Inflammatory macrophage treated with lipopolysaccharide for 4 hours (primary cell): ENCODE measurements at places on chromosomes 1 and 21.

DNA sequence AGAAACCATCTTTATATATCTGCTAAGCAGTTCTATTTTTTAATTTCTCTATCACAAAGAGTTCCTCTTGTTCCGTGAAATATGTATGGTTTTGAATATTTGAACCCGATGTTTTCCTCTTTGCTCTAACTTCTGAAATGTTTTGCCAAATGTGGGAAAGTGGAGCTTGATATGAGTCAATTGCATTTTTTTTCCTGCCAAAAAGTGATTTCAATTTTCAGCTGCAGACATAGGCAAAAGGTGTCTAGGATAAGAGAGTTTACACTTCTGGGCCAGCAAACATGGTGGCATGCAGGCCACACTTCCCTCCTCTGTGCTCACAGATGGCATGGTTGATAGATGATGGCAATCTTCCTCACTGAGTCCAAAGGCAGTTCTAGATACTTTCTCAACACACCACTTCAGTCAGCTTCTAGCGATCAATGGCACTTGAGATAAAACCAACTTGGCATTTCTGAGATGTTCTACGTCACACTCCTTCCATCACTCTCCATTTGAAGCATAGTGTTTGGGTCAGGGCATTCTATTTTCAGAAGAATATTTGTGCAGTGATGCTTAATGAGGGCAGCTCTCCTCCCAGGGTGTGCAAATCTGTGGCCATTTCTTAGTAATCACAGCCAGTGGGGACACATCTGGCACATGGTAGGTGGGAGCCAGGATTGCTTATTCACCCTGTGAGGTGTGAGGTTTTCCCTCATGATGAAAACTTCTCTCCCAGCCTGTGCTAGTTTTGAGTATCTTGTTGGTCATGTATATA lies 54.4 kb upstream of the SCAF4 start:
- DNase-seq, result no peak

GRCh38 chr1:111556325-111557037 lies 53.0 kb upstream of the ADORA3 start:
- DNase-seq, result peak; percentile 3

- DNase-seq, result no peak
Observed at GRCh38 chr1:198102454-198102827, 54.4 kb upstream of the NEK7 start.

DNA sequence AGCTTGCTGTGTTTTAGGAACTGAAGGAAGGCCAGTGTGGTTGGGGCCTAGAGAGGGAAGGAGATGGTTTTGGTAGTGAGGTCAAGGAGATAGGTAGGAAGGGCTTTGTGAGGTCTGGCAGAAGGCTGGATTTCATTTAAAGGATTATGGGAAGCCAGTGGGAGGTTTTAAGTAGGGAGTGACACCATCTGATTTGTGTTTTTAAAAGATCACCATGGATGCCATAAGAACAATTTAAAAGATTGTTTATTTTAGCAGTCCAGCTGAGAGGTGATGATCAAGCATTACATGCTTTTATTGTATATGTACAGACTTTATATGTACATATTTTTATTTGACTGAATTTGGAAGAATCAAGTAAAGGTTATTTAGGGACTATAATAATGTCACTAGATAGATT lies 26.4 kb downstream of the RGL1 start:
- DNase-seq, result no peak

GRCh38 chr21:34274001-34274400 lies 89.8 kb upstream of the KCNE2 start:
- peak; percentile 12 for DNase-seq

GRCh38 chr1:162381383-162381782 lies at the start of gene C1orf226:
TSS of gene C1orf226 (plus strand) at chr1:162381728. CDS start at chr1:162381902, 174 bp downstream.
- DNase-seq, result no peak

DNA sequence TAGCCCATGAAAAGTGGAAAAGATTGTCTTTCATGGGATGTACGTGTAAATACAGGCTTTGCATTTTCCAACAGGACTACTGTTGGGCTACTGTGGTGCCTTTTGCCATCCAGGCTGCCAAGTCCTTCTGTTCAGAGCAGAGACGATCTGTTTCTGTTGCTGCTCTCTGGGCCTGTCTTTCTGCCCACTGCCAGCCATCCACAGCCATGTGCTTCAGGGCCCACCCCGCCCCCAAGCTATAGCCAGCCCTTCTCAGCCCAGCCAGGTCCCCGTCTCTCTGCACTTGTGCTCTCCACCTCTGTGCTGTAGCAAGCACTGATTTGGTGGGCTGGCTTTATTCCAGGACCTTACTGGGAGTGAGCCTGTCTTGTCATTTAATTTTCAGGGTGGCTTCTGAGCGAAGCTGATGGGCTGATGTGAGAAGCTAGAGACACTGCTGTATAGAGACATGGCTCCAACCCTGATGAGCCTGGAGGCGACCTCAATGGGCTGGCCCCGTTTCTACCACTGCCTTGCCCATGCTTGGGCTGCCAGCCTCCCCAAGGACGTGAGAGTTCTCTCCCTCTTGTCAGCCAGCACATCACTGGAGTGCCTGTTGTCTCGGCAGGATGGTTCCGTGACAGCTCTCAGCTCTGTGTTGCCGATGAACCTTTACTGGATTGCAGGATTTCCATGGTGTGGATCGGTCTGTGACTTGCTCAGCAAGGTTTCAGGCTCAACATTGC lies 137.8 kb downstream of the PEX14 start:
- no peak for DNase-seq

- no peak for DNase-seq
Observed at GRCh38 chr1:229666585-229666984, 40.5 kb downstream of the URB2 start.

- no peak for DNase-seq
Observed at GRCh38 chr1:44853201-44853600, 10.1 kb upstream of the PTCH2 start.

DNA sequence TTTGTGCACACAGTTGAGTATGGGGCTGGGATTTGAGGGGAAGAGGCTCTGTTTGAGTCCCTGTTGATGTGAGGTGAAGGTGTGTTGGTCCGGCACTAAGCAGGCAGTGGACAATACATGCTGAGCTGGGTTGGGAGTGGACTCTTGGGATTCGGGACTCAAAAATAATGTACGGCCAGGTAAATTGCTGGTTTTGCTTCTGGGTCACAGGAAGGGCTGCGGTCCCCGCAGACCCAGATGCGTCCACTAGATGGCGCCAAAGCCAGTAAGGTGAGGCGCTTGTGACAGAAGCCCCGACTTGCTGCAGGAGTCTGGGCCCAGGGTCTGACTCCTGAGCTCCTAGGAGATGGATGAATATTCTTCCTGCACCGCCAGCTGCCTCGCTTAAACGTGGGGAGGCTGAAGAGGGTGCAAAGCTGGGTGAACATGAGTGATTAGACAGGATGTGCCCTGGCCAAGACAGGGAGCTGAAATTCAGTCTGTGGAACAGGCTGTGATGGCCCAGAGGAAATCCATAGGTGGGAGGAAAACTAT lies 61.4 kb downstream of the ACBD3 start:
- DNase-seq, result peak; percentile 72

GRCh38 chr1:212699104-212699624 lies 476 bp downstream of the BATF3 start:
- peak; percentile 70 for DNase-seq

GRCh38 chr21:34020005-34020847 lies 53.2 kb upstream of the MRPS6 start:
- DNase-seq, result peak; percentile 81

DNA sequence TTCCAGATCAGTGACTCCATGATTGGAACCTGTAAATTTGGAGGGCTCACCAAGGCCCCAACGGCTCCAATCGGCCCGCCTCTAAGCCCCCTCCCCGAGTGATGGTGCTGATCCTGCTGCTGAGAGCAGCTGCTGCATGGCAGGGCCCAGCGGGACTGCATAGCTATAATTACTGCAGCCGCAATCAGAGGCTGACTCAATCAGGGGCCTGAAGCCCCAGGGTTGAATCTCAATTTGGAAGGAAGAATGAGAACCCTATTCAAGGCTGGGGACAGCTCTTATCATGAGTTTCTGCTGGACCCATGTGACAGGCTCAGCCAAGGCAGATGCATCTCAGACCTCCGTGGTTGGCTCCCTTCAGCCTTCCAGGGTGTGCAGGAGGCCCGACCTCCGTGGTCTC lies 42.8 kb upstream of the MAGOH start:
- no peak for DNase-seq

DNA sequence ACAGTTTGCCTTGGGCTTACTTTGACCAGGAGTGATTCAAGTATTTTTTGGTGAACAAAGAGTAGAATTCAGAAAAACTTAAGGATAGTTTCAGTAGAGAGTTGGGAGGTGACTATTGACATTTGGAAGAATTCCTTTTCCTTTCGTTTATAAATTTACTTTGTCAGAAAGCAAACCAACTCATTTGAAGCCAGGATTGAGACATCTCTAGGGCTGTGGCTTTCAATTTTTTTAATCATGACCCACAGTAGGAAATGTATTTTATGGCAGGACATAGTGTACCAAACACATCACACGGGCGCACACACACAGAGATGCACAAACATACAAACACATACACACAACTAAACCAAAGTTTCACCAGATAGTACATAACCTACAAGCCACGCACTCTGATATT lies 24.1 kb downstream of the NR5A2 start:
- DNase-seq, result no peak

- no peak for DNase-seq
Observed at GRCh38 chr1:233916706-233917105, 12.2 kb downstream of the SLC35F3 start.

- DNase-seq, result peak; percentile 79
Observed at GRCh38 chr1:20588634-20589225, at the start of gene CDA. TSS of gene CDA (plus strand) at chr1:20589097. CDS start at chr1:20589130, 33 bp downstream.

DNA sequence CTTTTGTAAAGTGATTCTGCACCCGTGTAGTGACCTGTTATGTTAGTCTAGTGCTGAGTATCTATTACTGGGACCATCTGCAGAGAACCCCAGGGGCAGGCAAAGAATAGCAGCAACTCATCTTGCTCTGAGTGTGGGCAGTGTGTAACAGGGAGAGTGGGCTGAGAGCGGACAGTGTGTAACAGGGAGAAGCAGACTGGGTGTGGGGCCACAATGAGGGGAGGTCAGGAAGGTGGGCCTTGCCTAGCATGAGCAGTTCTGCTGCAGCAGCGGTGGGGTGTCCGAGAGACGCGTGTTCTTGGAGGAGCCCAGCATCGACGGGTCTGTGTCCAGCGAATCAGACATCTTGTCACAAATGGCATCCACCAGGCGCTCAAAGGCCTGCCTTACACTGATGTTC lies 41.2 kb upstream of the NRDC start:
- DNase-seq, result no peak

DNA sequence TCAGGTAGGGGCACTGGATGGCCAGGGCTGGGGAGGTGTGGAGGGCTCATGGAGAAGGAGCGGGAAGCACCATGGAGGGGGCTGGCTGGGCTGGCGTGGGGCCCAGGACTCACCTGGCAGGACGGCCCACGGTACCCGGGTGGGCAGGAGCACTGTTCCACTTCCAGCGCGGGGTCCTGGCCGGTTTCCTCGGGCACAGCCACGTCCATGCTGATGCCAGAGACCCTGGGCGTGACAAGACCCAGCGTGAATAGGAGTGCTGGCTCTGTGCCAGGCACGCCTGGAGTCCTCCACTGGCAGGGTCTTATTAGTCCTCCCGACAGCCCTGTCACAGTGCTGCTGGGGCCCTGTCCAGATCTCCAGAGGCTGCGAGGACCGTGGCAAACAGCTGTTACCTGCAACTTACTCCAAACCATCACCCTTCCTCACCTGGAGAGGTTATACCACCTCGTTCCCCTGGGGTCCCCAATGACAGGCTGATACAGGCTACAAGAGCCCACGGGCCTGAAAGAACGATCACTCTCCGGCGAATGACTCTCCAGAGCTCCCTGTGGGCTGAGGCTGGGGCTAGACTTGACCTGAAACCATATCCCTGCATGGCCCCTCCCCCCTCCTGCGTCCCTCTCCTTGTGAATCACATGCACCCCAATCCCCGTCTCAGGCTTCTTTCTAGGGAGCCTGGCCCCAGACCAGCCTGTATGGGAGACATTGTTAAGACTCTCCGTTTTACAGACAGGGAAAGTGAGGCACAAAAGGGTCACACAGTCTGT lies 62.1 kb downstream of the HSPG2 start:
- no peak for DNase-seq

DNA sequence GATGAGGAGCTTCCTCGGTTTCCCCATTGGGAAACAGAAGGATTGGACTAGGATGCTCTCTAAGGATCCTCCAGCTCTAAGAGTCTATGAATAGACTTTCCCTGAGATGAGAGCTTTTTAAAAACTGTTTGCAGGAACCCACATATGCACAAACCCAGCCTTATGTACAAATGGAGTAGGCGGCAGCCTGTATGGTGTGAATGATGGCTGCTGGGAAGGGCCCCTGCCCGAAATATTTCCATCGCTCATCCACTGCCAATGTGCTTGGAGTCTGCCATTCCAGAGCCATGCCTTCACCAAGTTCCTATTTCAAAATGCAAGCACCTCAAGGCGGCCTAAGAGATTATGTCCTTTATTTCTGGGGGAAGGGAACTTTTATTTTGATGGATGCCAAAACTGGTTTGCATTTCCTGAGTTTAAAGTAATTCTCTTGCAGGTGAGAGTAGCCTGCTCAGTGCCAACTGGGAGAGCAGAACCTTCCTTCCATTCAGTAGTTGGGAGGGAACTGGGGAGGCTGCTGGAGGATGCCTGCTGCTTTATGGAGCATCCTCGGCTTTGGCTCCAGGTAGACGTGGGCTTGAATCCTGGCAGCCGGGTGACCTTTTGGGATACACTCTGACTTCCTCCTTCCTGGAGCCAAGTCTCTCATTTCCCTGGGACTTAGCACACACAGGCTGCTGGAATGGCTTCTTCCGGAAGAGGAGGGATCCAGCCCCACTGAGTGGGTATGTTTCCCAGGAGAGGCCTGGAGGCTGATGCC lies 165.9 kb downstream of the ACTL8 start:
- no peak for DNase-seq

DNA sequence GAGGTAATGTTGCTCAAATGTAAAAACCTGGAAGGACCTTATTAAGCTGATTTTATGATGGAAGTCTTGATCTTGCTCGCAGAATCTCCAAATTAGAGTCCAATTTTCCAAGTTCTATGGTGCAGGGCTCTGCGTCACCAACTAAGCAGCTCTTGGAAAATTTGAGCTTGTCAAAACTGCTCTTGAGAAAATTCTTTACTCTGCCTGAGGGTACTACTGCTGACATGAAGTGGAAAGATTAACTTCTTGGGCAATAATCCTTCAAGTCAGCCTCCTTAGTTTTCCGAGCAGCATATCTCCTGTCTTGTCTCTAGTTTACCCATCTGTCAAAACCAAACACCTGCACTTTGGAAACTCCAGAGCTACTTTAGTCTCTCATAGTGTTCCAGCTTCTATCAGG lies 293.7 kb downstream of the KCTD3 start:
- no peak for DNase-seq
